ENCODE measurements at places on chromosomes 12 and 14.

- peak; percentile 12 for DNase-seq
Observed at GRCh38 chr14:89702073-89702875, 252.3 kb downstream of the EFCAB11 start.

DNA sequence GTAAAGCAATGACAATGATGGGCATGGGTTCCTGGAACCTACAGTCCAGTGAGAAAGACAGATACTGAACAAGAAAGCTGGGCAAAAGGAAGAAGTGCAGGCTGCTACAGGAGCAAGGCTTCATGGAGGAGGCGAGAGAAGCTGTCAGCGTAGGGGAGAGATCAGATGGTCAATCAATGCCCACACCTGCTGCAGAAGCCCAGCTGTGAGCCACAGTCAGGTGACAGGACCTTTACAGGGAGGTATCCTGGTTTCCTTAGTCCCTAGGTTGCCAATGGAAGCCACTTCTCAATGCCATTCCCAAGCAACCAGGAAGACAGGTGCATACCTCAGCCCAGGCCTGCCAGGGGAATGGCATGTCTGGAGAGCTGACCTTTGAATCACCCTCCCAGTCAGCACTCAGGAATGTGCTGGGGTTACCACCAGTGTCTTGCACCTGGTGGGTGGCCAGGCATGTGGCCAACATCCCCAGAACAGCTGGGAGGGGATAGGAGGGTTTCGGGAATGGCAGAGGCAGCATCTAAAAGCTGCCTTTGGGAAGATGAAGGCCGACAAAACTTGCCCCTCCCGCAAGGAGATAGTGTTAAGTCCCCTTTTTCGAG is 170.3 kb downstream of the TTC7B start:
- DNase-seq: peak; percentile 56

GRCh38 chr14:42222924-42223471 is 616.3 kb downstream of the LRFN5 start:
- peak; percentile 2 for DNase-seq

- no peak for DNase-seq
Observed at GRCh38 chr12:24719293-24719721, 229.6 kb downstream of the BCAT1 start.

DNA sequence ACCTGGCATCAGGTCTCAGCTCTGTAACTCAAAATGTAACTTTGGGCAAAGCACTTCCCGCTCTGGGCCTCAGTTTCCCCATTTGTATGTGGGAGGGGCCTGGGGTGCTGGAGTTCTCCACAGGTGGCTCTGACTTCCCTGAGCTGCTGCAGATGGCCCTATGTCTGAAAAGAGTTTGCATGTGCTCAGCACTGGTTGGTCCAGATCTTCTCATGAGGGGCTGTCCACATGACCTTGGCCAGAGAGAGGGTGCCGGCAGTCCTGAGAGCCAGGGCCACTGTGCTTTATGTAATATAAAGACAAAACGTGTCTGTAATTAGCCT is 7.2 kb upstream of the CACNA2D4 start:
- no peak for DNase-seq

DNA sequence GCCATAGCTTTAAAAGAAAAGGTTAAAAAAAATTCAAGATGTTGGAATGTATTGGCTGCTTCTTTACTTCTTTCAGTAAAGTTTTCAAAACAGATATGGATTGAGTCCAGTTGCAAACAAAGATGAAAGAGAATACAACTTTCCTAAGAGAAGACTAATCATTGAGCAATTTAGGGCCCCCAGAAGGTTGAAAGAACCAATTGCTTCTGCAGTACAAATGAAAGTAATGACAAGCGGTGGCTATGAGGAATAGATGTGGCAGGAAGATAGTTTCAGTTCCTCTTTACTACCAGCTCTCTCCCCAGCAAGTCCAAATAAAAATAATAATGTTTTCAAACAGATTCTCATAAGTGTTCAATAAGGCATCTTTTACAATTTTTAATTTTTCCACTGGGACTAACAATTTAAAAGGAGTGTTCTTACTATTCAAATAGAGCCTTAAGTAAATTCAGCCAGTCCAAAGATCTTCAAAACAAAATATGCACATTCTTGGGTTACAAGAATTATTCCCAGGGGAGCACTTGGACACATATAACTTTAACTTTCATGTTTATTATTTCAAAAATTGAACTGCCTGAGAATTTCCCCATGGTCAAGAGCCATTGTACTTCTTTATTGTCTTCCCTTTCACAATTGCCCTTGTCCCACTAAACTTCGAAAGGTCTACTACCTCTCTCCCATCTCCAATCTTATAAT is 62.3 kb upstream of the PPP1R12A start:
- no peak for DNase-seq

DNA sequence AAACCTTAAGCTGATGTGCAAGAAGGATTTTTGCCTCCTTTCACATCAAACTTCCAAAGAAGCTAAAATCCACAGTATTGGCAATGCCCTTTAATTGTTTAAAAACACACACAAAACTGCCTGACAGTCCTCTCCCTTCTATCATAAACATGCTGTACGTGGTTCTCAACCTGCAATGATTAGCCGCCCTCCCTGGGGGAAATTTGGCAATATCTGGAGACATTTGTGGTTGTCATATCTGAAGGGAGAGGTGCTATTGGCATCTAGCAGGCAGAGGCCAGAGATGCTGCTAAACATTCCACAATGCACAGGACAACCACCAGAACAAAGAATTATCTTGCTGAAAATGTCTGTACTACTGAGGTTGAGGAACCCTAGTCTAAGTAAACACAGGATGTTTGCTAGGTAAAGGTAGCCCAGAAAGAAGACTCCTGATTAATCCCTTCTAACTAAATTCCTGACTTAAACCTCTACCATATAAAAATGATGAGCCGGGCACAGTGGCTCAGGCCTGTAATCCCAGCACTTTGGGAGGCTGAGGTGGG is 1.2 kb downstream of the ACOT6 start:
- no peak for DNase-seq

GRCh38 chr12:32903763-32904162 is 7.2 kb upstream of the PKP2 start:
- DNase-seq: no peak
